B cell (primary cell): ENCODE measurements at places on chromosomes 11 and 22.

DNA sequence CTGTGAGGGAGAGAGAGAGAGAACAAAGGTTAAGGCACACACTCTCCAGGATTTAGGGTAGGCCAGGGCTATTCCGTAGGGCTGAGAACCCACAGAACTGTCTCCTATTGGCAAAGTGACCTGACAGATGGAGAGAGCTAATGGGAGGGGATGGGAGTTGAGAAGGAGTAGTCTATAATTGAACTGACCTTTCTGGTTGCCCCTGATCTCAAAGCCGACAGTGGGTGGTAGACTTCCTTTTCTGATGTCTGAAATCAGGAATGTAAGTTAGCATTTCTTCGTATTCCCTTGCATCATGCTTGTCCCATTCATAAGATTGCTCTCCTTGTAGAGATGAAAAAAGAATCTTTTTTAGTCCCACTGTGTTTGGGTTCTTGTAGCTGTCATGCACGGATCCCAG lies 210.1 kb downstream of the NTM start:
- DNase-seq, result no peak

DNA sequence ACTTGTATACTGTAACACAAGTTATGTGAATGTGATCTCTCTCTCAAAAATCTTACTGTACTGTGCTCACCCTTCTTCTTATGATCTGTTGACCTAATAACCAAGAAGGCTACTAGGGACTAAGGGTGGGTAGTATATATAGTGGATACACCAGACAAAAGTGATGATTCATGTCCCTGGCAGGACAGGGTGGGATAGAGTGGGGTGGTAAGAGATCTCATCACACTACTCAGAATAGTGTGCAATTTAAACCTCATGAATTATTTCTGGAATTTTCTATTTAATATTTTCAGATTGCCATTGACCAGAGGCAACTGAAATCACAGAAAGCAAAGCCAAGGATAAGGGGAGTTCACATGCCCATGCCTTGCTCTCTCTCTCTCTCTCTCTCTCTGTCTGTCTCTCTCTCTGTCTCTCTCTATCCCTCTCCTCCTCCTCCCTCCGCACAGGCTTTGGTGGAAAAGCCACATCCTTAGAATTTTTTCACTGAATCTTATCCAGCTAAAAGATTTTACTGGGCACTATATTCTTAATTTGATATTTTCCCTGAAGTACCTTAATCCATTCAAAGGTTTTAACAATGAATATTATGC lies 12.0 kb upstream of the STK33 start:
- DNase-seq, result no peak

DNA sequence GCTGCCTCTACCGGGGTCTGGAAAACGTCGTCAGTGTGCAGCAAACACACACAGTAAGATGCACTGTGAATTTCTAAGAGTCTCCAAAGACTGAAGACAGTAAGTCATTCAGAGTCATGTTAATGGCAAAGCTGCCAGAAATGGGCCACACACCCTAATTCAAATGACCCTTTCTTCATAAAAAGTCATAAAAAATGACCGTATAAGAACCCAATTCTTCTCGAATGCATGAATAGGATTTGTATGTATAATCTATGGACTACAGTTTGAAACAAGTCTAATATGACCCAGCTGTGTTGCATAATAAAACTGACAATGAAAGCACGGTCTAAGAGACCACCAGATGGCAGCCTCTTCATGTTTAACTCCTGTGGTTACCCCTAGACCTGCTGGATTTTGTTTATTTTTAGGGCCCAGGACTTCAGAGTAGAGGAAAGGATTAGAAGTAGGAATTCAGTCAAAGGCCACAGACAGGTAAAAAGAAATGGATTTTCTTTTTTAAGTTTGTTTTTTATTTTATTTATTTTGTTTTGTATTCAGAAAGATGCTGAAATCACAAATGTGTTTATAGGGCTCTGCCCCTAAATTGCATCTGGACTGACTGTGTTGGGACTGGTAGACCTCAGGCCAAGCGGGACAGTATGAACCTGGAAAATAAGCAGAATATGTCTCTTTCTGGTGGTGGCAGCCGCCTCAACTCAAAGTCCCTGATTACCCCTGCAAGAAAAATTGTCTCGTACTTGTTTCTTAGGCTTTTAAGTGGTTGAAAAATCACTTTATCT lies 32.1 kb upstream of the SLC5A12 start:
- peak; percentile 5 for DNase-seq

DNA sequence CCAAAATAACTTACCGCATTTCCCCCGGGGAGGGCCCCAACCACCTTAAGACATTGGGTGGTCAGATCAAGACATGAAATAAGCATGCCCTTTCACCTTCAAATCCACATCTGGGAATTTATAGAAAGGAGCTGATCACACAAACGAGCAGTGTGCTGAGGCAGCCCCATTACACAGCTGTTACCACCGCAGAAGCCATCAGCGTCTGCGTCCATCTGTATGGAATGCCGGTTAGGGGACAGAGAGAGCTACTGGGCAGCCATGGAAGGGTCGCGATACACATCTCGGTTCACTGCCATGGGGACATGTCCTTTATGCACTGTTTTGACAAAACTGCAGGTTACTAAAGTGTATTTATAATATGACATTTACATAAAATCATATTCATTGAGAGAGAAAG lies 105.1 kb upstream of the LMO1 start:
- no peak for DNase-seq

DNA sequence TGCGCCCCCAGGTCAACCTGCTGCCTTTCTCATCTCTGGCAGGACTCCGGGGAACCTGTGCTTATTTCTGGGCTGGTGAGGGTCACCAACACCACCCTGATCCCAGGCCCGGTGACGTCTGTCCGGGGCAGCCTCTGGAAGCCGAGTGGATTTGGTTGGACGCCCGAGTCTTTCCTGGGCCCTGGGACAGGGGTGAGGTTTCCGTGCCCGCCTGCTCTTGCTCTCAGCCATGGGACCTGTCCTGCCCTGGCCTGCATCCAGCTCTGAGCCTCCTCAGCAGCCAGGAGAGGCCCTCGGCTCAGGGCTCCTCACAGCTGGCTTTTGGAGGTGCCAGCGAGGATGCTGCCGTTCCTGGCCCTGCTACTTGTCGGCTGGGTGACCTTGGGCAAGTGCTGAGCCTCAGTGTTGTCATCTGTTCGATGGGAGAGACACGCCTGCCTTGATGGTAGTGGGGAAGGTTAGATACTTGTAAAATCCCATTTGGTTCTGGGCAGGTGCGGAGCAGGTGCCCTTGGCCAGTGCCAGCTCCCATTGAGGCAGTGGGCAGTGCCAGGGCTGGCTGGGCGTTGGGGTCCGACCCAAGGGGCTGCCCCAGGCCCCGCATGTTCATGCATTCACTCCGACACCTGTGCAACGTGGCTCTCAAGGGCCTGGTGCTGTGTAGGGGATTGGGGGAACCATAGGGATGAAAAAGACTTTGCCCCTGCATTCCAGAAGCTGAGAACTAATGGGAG lies 58.9 kb upstream of the THY1 start:
- no peak for DNase-seq

DNA sequence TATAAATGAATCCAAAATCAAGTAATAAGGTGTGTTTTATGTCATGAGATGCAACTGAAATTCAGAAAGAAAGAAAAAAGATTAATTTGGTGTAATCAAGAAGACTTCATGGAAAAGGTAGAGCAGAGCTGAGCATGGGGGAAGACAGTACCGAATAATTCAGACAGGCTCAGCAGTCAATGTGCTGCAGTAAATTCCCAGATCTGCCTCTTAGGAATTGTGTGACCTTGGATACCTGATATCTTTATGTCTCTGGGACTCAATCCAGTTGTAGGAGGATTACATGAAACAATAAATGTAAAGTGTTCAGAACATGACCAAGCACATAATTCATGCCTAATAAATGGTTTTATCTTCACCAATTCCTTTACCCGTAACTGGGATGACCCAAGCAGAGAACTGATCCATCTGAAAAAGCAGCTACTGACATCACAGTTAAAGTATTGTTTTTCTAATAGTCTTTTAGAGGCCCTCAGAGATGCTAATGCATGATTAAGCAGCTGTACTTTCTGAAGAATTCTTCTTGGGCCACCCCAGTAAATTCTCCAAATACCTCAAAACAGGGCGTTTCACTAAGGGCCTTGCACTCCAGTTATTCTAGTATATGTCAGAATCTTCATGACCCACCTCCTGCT lies 7.8 kb downstream of the MS4A12 start:
- DNase-seq, result no peak

- no peak for DNase-seq
Measured at GRCh38 chr11:123719452-123719851, 22.0 kb downstream of the ZNF202 start.

GRCh38 chr11:58905721-58906547 lies 33.4 kb upstream of the GLYATL1 start:
- DNase-seq, result peak; percentile 18

DNA sequence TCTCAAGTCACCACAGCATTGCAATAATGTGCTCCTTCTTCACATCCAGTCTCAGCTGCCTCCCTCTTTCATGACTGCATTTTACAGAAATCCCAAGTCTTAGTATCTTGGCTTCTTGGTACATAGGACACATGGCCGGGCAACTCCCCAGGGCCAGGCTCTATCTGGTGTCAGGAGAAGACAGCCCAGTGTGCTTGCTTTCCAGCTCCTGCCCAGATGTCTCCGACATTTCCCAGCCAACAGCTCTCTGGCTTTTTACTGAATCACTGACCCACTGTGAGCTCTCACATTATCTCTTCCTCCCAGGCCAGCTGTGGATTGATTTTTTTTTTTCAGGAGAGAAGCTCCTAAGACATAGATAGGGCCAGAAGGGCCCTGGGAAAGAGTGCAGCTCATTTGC lies 346.0 kb upstream of the C11orf87 start:
- no peak for DNase-seq

GRCh38 chr11:65726660-65727059 lies 6.1 kb upstream of the RNASEH2C start:
- no peak for DNase-seq

DNA sequence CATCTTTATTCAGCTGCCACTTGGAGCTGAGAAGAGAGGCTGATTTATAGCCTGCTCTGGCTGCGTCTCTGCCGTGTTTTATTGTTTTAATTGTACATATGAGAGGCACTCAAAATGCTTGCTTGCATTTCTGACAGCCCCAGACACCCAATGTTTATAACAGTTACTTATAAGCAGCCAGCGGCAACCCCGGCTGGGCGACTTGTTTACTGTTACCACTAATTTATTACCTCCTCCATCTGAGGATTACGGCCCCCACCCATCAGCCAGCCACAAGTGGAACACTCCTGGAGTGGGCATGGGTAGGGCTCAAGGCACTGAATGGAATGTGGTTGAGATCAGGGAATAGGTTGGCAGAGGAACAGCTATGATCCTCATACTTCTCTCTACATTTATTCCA lies 61.2 kb downstream of the CLPB start:
- DNase-seq, result no peak
